Central memory CD8-positive, alpha-beta T cell (primary cell): ENCODE measurements at places on chromosomes 4 and X.

- no peak for DNase-seq
Observed at GRCh38 chr4:123826896-123827295, 430.3 kb downstream of the SPRY1 start.

DNA sequence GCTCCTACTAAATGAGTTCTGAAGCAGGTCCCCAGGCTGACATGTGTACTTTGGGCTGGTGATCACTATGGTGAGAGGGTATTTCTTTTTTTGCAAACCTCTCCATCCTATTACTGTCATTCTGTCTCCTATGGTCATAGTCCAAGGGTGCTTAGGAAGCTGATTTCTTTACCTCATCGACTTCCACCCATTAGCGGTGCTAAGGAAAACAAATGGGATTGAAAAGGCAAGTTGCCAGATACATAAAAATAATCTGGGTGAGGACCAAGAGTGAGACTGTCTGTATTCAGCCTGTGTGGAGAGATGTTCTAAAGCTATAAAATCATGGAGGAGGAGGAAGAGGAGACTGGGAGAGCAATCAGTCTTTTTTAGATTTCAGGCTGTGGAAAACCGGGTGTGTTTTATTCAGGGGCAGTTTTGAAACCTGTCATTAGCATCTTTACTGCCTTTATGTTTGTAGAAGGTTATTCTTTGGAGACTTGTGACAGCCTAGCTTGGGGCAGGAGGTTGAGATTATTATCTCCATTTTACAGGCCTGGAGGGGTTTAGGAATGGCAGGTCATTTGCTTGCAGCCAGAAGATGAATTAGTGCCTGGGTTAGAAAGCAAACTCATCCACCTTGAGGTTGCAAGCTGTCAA is 1.9 kb downstream of the TMEM164 start:
- no peak for DNase-seq

DNA sequence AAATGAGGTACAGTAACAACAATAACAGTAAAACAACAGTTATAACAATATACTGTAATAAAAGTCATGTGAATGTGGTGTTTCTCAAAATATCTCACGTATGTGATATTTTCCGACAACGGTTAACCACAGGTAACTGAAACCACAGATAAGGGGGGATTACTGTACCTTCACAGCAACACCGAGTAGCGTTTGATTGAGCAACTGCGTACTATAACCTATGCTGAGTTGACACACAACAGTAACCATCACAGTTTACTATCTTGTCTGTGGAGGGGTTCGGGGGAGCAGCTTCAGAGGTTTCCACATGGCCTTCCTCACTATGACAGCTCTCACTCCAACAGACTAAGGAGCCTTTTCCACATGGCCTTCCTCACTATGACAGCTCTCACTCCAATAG is 13.4 kb downstream of the RBMX2 start:
- DNase-seq: no peak

DNA sequence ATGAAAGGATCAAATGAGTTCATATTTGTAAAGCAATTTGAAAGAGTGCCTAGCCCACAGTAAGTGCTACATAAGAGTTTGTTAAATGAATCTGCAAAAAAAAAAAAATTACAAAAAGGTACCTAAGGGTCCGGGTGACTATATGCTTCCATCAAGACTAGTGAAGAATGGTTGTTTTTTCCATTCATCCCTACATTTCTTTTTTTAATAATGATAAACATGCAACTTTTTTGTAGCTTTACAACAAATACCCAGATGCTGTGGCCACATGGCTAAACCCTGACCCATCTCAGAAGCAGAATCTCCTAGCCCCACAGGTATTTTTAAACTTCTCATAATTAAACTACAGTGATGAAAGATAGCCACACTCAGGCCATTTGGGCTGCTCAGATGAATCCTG is 4.3 kb downstream of the SPP1 start:
- DNase-seq: no peak

- no peak for DNase-seq
Observed at GRCh38 chr4:1400831-1401408, 5.3 kb downstream of the NKX1-1 start.
